Common myeloid progenitor, CD34-positive (primary cell): ENCODE measurements at places on chromosomes 6 and 20.
A peak's percentile ranks its signal among the peaks of the same experiment; 100 is the strongest.

DNA sequence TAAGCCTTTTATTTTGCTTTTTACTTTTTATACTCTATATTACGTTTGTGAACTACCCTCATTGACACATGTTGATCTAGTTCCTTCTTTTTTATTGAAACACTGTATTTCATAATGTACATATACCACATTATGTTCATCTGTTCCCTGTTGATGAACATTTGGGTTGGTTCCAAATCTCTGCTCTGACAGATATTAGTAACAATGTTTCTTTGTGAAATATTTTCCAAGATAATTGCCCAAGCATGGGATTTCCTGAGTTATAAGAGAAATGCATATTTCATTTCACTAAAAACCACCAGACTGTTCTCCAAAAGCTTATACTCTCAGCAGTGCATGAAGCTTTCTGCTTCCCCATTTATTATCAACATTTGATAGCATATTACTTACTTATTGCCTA lies 44.2 kb upstream of the TNFRSF21 start:
- DNase-seq = peak; percentile 79

DNA sequence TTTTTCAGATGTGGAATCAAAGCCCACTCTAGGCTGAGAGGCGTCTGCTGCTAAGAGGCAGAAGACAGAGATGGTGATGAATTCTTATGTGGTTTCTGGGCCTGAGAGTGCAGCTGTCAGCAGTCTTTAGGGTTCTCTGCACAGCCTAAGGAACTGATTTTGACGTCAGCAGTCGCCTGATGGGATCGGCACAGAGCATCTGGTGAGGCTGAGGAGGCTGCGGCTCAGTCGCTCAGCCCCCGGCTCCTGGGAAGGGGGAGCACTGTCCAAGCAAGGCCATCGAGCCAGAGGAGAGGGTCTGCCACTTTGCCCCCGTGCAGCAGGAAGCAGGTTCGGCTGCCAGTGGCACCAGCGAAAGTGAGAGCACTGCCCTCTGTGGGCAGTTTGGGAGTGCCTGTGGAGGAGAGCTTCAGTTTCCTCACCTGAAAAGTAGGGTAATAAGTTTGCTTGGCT lies 92.5 kb downstream of the TCP11 start:
- DNase-seq = peak; percentile 87

DNA sequence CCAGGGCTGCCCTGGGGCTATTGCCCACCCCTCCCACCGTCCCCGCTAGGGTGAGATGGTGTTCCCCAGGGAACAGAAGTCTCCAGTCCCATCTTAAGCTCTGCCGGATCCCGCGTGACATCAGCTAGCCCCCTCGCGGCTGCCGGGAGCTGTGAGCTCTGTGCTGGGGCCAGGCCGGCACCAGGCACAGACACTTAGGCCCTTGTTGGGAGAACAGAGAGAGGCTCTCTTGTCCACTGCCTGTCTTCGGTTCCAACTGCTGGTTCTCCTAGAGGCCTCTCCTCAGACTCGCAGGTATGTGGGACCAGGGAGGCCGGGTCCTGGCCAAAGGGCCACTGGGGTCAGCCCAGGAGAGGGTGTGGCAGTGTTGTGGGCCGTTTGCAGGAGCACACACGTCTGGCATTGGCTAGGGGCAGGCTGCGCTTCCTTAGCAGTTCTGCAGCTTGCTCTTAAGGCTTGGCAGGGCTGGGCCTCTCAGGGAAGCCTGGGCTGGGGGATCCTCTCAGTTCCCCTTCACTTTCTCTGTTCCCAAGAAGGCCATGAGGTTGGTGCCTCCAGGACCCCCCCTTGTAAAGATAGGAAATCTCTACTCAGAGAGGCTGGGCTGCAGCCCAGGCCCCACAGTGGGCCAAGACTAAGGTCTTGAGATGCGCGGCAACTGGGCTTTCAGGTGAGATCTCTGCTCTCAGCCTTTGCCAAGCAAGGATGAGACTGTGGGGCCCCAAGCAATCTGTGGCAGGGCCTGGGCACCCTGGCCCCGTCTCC lies 6.3 kb downstream of the SGK2 start:
- no peak for DNase-seq

- no peak for DNase-seq
Measured at GRCh38 chr20:54532573-54532972, 57.2 kb downstream of the DOK5 start.

- DNase-seq = no peak
Measured at GRCh38 chr20:15512916-15513315, 1060.3 kb downstream of the KIF16B start.

DNA sequence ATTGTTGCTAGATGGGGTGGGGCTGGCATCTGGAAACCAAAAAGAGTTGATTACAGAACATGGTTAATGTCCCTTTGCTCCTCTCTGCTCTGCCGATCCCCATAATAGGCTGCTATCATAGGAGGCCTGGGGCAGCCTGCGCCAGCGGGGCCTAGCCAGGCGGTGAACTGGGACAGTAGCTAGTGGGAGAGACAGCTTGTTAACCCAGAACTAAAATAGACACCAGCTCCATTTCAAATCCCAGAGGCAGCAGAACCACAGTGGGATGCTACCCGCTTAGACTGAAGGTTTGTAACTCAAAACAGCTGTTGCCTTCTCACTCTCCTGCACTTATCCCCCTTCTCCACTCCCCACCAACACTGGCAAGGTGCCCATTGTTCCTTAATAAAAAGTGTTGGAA lies 98.5 kb downstream of the SSR1 start:
- DNase-seq = no peak
